Activated T-cell treated with anti-CD3 and anti-CD28 coated beads for 24 hours (primary cell): ENCODE measurements at places on chromosomes 1 and 21.
A peak's percentile ranks its signal among the peaks of the same experiment; 100 is the strongest.

DNA sequence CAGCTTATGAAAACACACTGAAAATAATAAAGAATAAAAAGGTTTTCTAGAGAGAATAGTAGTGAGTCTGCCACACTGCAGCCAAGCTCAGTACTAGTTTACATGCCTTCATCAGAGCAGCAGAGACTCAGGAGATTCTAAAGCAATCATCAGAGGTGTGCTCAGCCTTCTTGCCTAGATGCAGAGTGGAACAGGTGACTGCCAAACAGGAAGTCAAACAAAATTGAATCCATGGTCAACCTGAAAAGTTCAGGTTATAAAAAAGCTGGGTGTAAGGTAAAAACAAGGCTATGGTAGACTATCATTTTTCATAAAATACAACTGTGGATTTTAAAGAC is 165.3 kb upstream of the C1orf105 start:
- DNase-seq: no peak

GRCh38 chr1:100713626-100714025 is 5.9 kb upstream of the VCAM1 start:
- DNase-seq: no peak

- no peak for DNase-seq
Observed at GRCh38 chr21:42570841-42571387, 57.3 kb downstream of the SLC37A1 start.

- no peak for DNase-seq
Observed at GRCh38 chr21:40011371-40011770, 144.1 kb downstream of the PCP4 start.

- DNase-seq: no peak
Observed at GRCh38 chr1:224459966-224460365, 25.4 kb upstream of the WDR26 start.

- no peak for DNase-seq
Observed at GRCh38 chr21:42508371-42508770, 5.3 kb upstream of the SLC37A1 start.

DNA sequence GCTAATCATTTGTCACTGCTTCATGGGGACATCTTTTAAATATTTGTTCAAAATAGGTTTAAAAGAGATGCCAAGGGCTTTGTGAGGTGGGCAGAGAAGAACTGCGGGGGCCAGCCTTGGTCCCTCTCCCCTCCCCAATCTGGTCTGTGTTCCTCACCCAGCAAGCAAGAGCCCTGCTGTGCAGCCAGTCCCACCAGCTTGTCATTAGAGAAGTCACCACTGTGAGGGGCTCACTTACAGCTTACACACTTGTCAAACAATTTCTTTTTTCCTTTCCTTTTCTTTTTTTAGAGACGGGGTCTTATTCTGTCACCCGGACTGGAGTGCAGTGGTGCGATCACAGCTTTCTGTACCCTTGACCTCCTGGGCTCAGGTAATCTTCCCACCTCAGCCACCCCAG is 10.4 kb upstream of the CDK18 start:
- no peak for DNase-seq

DNA sequence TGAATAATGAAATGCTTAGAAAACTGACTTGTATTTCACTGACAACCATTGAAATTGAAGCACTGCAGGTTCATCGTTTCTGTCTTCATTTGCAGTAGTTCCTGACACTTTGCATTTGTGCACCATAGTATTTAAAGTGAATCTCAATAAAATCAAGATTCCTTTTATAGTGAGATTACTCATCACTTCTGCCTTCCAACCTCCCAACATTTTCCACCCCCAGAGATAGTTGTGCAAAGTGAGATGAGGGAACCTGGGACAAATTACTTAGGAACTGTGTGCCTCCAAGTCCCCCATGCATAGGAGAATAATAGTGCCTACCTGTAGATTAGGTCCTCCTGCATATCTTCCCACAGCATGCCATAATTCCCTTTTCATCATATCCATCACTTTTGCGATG is 114.9 kb upstream of the DPT start:
- no peak for DNase-seq

GRCh38 chr1:33119532-33120217 is 38.7 kb downstream of the AZIN2 start:
- no peak for DNase-seq

GRCh38 chr1:58922302-58923089 is 138.6 kb upstream of the JUN start:
- peak; percentile 25 for DNase-seq

- peak; percentile 26 for DNase-seq
Observed at GRCh38 chr1:19606817-19607642, 37.1 kb upstream of the NBL1 start.

- DNase-seq: no peak
Observed at GRCh38 chr1:18836654-18837053, 22.8 kb downstream of the TAS1R2 start.

DNA sequence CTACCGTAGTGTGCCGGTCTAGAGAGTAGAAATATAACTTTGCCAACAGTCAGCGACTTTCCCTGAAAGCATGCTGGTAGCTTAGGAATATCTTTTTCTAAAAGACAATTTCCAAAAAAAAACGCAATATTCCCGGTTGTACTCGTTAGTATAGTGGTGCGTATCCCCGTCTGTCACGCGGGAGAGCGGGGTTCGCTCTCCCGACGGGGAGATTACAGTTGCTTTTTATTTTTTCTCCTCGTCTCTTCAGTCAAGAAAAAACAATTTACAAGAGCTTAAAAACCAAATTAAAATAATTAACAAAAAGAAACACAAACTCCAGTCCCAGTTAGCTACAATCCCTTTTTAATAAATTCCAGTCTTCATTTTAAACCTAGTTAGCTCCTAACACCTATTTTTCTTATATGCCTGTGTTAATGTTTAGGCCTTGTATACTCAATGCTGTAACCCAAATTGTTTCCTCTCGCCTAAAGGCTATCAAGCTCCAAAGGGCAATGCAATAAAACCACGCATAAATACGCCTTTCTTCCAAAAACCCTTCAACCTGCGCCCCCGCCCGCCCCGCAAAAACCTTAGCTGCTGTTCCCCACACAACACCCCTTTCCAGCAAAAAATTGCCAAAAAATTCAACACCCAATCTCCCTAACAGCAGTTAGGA is 7.8 kb downstream of the HSPA6 start:
- DNase-seq: no peak

GRCh38 chr1:53348486-53349368 is 20.9 kb upstream of the LRP8 start:
- no peak for DNase-seq

GRCh38 chr21:32424674-32425073 is 12.2 kb downstream of the EVA1C start:
- no peak for DNase-seq

- DNase-seq: no peak
Observed at GRCh38 chr1:36760081-36760480, 274.2 kb downstream of the GRIK3 start.

- DNase-seq: no peak
Observed at GRCh38 chr1:22285549-22286396, 142.9 kb upstream of the WNT4 start.

DNA sequence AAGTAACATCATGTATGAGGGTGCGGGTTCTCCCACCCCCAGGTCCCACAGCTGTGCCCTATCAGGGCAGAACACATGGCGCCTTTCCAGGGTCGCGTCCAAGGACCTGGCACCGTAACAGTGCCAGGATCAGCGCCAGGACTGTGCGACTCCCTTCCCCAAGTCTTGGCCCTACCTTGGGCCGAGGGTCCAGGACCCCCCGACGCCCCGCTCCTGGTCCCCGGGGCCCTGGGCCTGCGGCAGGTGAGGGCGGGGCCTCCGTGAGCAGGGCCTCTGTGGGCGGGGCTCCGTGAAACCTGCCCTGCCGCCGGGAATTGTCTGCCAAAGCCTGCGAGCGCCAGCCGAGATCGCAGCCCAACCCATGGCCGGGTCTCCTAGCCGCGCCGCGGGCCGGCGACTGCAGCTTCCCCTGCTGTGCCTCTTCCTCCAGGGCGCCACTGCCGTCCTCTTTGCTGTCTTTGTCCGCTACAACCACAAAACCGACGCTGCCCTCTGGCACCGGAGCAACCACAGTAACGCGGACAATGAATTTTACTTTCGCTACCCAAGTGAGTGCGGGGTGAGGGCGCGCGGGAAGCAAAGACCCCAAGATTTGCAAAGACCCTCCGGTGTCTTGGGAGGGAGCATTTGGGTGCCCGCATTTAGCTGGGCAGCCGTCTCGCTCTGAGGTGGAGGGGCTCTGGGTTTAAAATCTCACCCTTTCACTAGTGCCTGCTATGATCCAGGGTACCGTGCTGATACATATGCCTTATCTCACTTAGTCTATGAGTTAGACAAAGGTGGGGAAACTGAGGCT is at the start of gene RHBG:
Gene RHBG (plus strand): TSS at position 323 of the 796 bp plus-strand sequence. CDS start 39 bp downstream, at position 362.
- DNase-seq: no peak

GRCh38 chr21:26844258-26845065 is 747 bp downstream of the ADAMTS1 start:
- no peak for DNase-seq

- peak; percentile 16 for DNase-seq
Observed at GRCh38 chr21:45224189-45224938, 63.3 kb downstream of the POFUT2 start.

DNA sequence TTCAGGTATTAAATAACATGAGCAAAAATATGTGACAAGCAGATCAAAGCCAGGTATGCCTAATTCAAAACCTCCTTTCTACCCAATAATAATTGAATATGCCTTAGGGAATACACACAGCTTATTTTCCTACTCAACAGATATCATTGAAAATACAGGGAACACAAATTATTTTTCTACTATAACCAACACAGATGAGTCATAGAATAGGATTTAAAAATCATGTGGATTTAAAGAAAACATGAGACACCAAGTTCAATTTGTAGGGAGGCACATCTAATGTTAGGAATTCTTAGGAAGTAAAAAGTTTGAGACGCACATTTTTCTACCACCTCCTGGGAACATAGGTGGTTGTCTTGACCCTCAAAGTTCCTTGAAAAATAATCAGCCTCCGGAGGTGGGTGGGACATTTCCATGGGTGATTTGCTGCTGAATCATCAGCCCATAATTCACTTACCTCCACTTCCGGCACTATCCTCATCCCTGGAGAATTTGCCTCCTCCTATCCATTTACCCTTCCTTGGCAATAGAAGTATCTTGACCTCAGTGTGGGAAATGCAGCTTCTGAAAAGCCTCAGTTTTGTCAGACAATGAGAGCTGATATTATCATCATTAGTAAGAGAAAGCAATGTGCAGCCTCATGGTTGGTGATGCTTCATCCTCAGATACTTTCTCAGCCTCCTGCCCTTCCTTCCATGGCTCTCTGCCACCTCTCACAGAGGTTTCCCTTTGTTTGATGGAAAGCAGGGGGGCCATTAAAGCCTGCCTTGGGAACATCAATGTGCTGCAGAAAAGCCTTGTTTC is 33.5 kb upstream of the RGS4 start:
- DNase-seq: no peak

GRCh38 chr1:43344267-43344850 is 6.7 kb downstream of the MPL start:
- no peak for DNase-seq

- DNase-seq: no peak
Observed at GRCh38 chr1:101043776-101044175, 18.2 kb upstream of the DPH5 start.

DNA sequence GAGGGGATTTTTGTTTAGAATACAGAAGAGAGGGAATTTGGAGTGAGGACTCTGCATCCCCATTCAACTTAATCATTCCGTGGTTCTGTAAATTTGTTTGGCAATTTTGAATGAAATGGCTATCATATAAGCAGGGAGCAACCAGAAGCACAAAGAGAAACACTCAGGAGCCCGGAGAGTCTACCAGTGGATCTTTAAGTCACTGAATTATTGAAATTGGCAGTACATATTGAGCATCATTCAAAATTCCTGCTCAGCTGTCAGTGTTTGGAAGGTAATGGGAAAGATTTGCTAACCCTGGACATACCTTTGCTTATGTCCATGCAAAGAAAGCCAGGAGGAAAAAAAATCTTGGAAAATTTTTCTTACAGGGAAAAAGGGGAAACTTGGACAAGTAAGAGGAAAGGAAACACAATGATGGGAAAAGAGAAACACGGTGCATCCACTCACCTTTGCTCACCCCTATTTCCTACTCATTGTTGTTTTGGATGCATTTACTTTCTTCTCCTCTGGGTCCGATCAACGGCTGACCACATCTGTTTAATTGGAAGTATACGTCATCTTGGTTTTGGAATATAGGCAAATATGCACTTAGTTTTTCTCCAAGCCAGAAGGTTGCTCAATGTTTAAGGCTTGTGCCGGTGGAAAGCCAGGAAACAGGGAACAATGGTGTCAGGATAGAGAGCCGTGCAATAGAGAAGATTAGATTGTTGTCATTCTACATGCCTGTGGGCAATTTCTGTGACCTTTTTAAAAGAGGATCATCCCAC is 243.0 kb upstream of the LYPLAL1 start:
- no peak for DNase-seq

- DNase-seq: no peak
Observed at GRCh38 chr1:248892590-248892989, 13.4 kb upstream of the PGBD2 start.

DNA sequence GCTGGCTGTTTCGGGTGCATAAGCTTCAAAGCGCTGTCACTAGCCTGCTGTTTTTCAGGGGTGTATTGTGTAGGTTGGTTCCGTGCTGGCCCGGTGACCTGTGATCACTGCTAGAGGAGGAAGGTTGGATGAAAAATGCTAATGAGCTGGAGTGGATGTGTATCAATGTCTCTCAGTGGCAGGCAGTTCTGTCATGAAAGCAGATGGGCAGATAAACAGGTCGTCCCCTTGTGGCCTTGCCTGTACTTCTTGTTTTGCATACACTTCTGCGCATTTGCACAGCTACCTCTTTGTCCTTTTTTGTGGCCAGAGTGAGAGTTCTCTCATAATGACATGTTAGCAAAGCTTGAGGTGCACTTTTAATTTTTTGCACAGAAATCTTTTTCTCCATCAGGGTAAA is 2.9 kb downstream of the SELENON start:
- DNase-seq: no peak

- DNase-seq: no peak
Observed at GRCh38 chr1:83102630-83103071, 896.3 kb downstream of the TTLL7 start.
